Effector memory CD8-positive, alpha-beta T cell (primary cell): ENCODE measurements at places on chromosomes 7 and 10.

DNA sequence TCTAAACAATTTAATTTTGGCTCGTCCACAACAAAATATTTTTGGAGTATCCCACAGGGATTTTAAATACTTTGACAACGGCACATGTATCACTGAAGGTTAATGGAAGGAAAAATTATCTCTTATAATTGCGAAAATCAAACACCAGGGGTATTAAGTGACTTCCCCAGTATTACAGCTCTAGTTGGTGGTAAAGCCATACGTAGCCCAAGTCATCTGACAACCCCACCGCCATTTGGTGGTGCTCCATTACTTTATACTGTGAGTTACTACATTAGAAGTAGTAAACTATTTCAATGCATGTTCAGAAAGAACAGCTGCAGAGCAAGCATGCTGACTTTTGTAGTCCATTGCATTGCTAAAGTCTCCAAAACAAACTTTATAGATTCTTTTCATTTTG lies 179.7 kb downstream of the HGF start:
- DNase-seq, result no peak

- DNase-seq, result no peak
Measured at GRCh38 chr10:10977978-10978377, 39.7 kb upstream of the CELF2 start.

DNA sequence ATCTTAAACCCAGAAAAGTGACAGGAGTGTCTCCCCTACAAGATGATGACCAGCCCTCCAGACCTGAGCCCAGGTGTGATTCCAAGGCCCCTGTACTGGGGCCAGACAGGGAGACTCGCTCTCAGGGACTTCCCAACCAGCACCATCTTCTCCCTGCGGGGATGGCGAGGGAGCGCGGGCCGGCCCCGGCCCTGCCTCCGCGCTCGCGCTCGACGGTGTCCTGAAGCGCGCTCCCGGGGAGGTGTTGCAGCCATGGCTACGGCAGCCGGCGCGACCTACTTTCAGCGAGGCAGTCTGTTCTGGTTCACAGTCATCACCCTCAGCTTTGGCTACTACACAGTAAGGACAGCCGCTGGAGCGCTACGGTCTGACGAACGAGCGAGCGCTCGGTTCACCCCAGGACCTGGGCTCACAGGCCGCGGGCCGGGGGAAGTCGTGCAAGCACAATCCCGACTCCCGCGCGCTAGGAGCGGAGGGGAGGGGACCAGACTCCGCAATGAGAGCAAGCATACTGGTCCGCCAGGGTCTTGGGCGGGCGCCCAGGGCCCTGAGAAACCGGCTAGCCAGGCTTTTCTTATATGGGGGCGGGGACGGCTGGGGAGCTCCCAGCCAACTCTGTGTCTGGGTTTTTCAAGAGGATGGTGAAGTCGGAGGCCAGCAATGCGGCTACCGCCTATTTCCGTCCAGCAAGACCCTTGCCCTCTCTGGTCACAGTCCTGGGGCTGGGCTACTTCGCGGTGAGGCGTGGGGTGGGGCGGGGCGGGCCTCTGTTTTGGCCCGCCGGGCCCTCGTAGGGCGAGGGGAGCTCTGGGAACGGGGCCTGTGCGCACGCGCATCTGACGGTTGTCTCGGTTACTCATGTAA lies at the start of gene TMEM254:
Gene TMEM254 (plus strand): TSS at position 218 of the 864 bp plus-strand sequence. CDS start 35 bp downstream, at position 253.
- peak; percentile 80 for DNase-seq

GRCh38 chr7:157499121-157499834 lies 162.5 kb downstream of the DNAJB6 start:
- DNase-seq, result no peak

- no peak for DNase-seq
Measured at GRCh38 chr10:126029999-126030398, 133.6 kb downstream of the FANK1 start.

DNA sequence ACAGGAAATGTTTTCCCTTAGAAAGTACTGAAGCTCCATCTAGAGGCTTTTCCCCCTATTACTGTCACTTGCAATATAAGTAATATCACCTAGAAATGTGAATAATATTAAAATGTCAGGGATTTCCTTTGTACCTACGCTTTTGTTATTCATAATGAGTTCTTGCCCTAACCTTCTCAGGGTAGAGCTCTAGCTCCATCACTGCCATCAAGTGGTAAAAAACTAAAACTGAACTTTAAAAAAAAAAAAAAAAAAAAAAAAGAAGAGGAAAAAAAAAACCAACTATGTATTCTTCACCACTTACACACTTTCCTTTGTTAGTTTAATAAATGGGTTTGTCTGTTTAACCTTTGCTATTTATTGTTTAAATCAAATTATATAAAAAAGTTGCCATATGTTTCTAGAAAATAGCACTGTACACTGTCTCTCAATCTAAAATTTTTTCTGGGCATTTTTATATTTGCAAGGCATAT lies 49.9 kb downstream of the DNAJC1 start:
- no peak for DNase-seq

GRCh38 chr7:341841-342638 lies 52.1 kb downstream of the FOXL3 start:
- DNase-seq, result no peak

DNA sequence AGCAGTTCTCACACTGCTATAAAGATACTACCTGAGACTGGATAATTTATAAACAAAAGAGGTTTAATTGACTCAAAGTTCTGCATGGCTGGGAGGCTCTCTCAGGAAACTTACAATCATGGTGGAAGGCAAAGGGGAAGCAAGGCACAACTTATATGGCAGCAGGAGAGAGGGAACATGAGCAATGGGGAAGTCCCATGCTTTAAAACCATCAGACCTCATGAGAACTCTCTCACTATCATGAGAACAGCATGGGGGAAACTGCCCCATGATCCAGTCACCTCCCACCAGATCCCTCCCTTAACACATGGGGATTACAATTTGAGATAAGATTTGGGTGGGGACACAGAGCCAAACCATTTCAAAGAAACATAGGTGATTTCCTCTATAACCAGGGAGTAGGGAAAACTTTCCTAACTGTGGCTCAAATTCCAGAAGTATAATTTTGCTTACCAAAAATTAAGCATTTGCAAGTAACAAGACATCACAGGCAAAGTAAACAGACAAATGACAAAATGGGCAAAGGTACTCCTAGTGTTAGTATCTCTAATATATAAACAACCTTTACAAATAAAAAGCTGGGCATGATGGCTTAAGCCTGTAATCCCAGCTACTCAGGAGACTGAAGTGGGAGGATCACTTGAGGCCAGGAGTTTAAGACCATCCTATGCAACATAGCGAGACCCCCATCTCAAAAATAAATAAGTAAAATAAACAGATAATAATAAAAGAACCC lies 88.0 kb downstream of the KBTBD2 start:
- no peak for DNase-seq

GRCh38 chr10:109933984-109934565 lies 10.8 kb upstream of the XPNPEP1 start:
- peak; percentile 40 for DNase-seq

GRCh38 chr10:101892782-101893391 lies 49.3 kb upstream of the KCNIP2 start:
- no peak for DNase-seq

- DNase-seq, result no peak
Measured at GRCh38 chr10:17216901-17217395, 11.1 kb upstream of the VIM start.

DNA sequence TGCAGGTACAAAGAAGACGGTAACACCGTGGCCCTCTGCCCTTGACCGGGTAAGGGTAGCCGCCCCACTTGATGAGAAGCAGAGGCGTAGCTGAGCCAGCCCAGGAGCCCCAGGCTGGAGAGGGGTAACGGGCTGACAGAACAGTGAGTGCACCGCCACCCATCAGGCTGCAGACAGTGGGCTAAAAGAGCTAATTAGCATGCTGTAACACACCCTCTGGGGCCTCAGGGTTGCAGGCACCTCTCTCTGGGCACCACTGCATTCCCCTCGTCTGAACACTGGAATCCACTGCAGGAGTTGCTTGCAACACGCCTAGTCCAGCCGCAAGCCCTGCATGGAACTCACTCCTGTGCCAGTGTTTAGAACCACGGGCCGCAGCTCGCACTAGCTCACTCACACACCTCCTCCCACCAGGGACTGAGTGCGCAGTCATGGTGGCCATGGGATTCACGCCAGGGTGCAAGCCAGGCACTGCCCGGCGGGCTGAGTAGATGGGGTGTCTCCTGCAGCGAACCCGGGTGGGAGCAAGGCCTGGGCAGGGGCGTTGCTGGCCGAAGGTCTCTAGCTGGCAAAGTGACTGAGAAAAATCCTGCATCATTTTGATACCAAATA lies 36.1 kb downstream of the AGMO start:
- DNase-seq, result no peak

DNA sequence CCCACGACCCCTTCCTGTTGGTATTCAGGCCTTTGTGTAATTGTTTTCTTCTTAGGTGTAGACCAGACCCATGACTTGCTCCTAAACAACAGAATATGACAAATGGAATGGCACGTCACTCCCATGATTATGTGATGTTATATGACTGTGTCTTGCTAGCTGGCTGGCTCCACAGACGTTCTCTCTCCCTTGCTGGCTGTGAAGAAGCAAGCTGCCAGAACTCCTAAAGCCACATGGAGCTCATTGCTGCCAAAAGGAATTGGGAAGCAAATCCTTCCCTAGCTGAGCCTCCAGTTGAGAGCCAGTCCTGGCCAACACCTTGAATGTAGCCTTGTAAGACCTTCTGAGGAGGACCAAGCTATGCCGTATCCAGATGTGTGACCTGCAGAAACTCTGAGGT lies 74.2 kb downstream of the RAB18 start:
- no peak for DNase-seq

GRCh38 chr10:76298329-76298728 lies 866.9 kb downstream of the LRMDA start:
- DNase-seq, result no peak

DNA sequence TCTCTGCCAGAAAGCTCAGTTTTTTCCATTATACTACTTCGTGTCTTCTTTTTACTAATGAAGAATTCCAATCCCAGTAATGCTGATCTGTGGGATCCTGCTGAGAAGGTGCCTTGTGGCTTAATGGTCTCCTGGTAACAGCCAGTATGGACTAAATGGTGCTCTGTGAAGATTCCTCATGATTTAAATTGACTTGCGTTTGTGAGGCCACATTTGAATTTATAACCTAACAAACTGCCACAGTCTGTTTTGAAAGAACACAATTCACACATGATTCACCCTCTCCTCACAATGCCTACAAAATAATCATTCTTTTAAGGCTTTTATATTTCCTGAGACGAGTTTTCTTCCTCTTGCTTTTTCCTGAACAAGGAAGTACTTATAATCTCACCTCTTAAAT lies 140.0 kb downstream of the MBL2 start:
- DNase-seq, result no peak

DNA sequence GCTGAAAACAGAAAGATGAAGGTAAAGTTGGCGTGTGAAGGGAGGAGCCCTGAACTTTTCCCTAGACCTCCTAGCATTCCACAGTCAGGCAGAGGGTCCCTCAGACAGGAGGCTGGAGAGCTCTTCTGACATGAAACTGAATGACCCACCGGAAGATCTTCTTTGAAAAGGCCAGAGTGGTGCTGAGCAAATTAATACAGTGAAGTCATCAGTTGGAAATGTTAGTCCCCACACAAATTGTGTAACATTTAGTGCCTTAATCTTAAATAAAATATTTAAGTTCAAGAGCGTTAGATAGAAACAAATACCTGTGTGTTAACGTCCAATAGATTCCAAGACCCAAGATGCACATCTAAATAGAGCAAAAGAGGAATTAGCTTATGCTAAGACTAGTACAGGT lies 49.0 kb upstream of the WNT16 start:
- DNase-seq, result no peak

- no peak for DNase-seq
Measured at GRCh38 chr7:20219446-20220292, 2.5 kb upstream of the MACC1 start.

- peak; percentile 18 for DNase-seq
Measured at GRCh38 chr7:129298268-129298893, 73.6 kb downstream of the AHCYL2 start.

DNA sequence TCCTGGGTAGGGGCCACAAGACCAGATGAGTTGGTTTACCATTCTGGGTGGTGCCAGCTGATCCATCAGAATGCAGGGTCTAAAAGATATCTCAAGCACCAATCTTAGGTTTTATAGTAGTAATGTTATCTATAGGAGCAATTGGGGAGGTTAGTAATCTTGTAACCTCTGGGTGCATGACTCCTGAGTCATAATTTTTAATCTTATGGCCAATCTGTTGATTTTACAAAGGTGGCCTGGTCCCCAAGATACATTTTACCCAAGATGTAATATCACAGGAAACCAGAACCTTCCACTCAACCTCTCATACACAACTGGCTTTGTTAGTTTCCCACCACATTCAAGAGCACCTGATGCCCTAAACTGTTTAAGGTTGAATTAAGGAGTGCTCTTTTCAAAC lies 79.5 kb downstream of the C1GALT1 start:
- DNase-seq, result no peak

DNA sequence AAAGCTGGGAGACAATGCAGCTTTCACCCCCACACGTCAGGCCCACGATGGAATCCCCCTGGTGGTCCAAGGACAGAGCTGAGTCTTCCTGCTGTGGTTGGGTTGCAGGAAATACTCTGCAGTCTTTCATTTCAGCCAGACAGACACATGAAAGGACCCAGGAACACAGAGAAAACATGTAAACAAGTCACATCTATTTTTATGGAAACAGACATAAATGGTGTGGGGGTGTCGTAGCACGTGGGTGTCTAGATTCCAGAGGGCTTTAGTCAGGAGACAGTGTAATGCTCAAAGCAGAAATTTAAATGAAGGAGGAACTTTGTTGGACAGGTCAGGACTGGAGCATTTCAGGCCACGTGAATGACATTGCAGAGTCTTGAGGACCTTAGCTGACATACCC lies 444.6 kb downstream of the SUGCT start:
- no peak for DNase-seq

GRCh38 chr7:36755484-36755883 lies 31.2 kb upstream of the AOAH start:
- no peak for DNase-seq

DNA sequence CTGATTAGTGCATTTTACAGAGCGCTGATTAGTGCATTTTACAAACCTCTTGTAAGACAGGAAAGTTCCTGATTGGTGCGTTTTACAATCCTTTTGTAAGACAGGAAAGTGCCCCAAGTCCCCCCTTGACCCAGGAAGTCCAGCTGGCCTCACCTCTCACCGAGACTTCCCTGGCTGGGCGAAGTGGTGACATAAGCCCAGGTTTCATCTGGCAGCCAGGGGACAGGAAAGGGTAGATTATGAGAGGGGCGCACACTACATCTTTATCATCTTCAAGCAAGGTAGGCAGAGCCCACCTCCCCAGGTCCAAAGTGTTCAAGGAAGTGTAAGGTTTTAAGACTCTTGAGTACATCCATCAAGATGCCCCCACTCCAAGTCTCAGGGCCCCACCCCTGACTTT lies 5.5 kb upstream of the GDF10 start:
- no peak for DNase-seq
